ENCODE measurements at places on chromosomes 12 and 14. TPM values are rescaled to one million over a fixed set of nuclear protein-coding genes. Genes with fewer than 3 reads are reported as not detected.
A peak's percentile ranks its signal among the peaks of the same experiment; 100 is the strongest.

DNA sequence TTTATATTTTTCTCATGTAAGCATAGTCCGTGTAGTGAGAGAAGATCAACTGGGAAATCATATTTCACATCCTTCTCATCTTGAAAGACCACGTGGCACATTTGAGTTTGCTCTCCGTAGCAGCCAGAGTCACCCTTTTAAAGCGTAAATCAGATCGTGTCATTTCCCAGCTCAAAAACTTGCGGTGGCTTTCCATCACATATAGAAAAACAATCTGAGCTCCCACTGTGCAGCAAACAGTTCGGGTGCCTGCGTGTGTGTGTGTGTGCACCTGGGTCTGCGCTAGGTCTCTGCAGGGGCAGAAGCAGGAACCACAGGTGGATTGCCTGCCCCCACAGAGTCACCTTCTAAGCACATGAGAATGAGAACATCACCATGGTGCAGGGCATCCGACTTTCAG is 338.2 kb downstream of the TRHDE start:
- DNase-seq, result no peak

GRCh38 chr14:51821822-51822221 is 38.6 kb upstream of the GNG2 start:
- no peak for DNase-seq

DNA sequence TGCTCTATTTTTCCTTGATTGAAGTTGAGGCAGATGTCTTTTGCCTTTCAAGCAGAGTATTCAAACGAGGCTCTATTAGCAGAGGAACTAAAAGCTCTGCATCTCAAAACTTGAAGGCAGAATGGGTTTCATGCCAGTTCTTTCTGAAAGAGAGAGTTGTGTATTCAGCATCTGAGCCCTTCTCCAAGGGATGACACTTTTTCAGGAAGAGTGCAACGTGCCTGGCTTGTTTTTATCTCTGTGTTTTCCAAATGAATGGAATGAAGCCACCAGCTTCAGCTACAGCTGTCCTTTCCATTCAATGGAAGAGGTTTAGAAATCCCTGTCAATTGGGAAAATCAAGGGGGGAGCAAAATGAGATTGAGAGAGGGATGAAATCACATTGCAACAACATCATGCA is 14.6 kb downstream of the BEST3 start:
- no peak for DNase-seq

DNA sequence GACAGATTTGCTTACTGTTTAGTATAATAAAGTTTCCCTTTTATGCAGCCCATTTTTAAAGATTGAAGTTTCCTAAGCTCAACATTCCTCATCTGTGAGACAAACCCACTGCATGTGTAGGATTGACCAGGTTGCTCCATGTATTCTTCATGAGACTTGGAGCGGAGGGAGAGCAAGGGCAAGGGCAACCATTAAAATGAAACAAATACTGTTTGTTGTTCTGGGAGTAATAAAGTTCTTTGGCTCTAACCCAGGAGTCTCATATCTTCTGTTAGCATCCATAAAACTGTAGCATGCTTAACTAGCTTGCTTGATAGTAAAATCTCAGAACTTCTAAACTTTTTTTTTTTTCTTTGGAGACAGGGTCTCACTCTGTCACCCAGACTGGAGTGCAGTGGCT is 74.2 kb downstream of the NTS start:
- no peak for DNase-seq

DNA sequence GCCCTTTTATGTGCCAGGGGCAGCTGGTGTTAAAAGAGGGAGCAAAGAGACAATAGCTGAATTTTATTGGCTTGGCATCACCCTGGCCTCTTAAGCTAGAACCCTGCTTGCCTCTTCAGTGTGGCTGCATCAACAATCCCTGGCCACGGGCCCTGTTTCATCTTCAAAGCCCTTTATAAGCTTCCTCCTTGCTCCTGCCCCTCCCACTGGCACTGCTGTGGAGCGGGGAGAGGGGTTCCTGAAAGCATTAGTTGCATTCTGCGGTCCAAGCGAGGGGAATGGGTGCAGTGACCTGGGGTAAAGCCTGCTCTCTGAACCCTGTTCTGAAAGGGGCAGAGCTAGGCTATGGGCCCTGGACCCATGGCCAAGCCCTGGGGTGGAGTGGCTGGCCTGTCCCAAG is 220 bp upstream of the KRT83 start:
- no peak for DNase-seq

- DNase-seq, result peak; percentile 50
Observed at GRCh38 chr12:64991121-64991611, 129.9 kb downstream of the WIF1 start.

- no peak for DNase-seq
Observed at GRCh38 chr14:70801836-70802235, 7.5 kb downstream of the MAP3K9 start.

- DNase-seq, result peak; percentile 51
Observed at GRCh38 chr14:49893309-49894213, 679 bp downstream of the ARF6 start.

- DNase-seq, result peak; percentile 7
Observed at GRCh38 chr14:103002578-103003350, 54.6 kb downstream of the CDC42BPB start.

- DNase-seq, result no peak
Observed at GRCh38 chr14:94102768-94103482, 7.6 kb upstream of the IFI27 start.

- DNase-seq, result peak; percentile 62
Observed at GRCh38 chr12:25200703-25201102, 5.7 kb downstream of the ETFRF1 start.

DNA sequence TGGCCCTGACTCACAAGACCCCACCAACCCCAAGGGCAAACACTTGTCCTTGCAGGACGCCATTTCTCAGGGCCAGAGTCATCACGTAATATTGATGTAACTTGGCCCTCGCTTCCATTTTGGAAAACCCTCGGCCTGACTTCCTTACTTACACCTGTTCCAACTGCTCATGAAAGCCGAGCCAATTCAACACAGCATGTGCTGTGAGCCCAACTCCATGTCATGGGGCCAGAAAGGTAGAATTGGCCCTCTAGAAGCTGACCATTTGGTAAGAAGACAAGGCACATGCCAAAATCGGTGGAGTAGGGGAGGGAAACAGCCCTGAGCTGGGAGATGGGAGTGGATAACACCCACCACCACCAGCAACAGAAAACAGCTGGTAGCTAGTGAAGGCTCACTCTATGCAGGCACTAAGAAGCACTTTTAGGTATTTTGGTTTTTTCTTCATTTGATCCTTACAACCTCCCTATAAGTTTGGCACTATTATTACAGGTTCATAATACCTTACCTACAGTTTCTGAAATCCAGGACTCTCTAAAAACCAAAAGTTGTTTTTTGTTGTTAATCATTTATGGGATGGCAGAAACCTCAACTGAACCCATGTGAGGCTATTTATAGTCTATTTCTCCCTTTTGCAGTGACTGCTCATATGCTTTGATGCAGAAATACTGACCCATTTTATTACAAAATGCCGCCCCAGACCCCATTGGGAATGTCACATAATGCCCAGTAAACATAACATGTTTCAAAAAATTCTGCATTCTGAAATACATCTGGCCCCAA is 6.5 kb downstream of the TTC7B start:
- no peak for DNase-seq

GRCh38 chr12:24681570-24681969 is 267.3 kb downstream of the BCAT1 start:
- DNase-seq, result no peak

DNA sequence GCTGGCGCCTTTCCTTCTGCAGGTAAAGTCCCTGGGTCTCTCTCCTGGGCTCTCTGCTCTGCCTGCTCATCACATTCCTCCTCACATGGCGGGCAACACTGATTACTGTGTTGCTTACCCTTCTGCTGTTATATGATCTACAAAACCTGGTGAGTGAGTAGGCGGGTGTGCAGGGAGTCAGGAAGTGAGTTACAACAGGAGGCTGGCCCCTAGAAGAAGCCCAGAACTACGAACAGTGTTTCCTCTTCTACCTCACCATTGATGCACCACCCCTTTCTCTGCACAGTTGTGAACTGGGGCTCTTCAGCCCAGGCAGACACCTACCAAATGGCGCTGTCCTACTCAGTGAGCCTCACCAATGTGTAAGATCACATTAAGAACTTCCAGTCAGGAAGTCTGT is 4.9 kb upstream of the KLHL33 start:
- DNase-seq, result no peak

DNA sequence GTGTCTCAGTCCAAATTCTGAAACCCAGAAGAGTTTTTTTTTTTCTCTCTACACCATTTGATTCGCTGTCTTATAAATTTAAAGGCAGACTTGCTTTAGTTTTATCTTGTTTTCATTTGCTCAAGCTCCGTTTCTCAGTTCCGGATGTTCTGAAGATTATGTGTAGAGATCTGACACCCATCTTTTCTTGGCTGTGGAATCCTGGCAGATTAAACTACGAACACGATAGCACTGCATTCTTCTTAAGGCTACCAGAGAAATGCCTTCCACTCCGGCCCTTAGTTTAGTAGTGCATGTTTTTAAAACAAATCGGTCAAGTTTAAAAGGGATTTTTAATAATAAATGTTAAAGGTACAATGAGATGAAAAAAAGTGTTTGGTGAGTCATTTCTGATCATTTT is 106.4 kb downstream of the LMO3 start:
- DNase-seq, result no peak

- DNase-seq, result no peak
Observed at GRCh38 chr14:98270201-98270600, 1001.8 kb downstream of the BCL11B start.

DNA sequence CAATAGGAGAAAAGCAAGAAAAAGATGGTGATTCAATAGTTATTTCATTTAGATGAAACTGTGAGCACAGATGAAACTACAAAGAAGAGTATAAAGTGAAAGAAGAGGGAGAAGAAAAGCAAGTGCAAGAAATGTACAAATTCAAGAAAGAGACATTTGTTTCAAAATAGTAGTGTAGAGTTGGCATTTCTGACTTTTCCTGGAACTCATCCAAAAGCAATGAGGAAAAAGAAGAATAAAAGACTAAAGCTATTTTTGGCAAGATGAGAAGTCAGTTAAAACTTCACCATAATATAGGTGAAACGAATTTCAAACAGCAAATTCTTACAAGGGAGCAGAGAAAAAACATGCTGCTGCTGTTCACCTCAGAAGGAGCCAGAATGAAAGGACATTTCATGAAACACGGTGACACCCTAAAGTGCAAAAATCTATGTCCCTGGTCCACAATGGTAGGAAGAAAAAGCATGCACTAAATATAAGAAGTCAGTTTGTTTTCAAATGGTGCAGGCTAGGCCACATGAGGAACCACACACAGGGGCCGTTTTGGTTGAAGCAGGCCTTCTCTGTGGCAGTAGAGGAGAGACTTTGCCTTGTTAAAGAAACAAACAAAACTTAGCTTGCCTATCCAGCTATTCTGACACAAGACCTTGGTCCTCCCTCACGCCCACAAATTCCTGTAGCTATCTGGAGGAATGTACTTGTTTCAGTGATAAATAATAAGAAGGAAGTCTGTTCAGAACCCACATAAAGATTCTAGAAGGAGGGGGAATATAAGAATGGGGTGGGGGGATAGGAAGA is 11.1 kb upstream of the CMAS start:
- DNase-seq, result no peak

DNA sequence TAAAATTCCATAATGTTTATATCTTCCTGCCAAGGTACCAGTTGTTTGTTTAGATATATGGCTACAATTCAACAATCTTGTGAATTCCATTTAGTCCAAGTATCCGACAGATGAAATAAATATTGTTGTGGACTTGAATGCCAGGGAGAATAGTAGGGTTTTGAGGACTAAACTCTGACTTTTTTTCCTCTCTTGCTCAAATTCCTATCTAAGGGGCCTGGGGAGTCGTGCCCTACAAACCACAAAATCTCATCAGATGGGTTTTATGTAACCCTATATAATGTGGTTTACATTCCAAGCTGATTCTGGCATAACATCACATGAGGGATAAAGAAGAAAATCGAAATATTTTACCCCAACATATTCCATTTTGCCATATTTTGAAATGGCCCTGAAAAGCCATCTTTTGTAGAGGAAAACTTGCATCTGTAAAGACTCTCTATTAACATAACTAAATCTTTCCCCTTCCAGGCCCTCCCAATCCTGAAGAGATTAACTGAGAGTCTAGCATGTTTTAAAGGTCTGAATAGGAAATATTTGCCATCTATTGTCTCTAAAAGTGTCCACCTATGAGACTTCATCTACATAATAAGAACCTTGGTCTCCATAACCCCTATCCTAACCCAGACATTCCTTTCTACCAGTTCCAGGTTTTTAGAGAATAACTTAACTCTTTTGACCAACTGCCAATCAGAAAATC is 184.7 kb upstream of the KITLG start:
- peak; percentile 15 for DNase-seq

- DNase-seq, result no peak
Observed at GRCh38 chr12:55935738-55936151, 4.8 kb downstream of the DGKA start.

DNA sequence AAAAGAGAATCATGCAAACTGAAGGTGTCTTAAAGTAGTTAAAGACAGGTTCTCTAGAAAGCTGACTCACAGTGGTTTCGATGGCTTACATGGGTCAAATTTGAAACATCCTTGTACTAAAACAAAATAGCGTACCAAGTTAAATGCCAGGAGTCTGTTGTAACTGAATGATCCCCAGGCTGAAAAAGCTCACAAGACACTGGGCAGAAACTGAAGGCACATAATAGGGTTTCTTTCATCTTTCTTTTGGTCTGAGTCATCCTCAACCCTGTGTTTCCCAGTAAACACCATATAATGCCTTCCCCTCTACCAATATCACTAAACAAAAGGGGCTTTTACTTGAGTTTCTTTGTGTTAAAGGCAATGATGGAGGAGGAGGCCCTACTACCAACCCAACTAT is 12.8 kb downstream of the ZFYVE1 start:
- DNase-seq, result no peak

DNA sequence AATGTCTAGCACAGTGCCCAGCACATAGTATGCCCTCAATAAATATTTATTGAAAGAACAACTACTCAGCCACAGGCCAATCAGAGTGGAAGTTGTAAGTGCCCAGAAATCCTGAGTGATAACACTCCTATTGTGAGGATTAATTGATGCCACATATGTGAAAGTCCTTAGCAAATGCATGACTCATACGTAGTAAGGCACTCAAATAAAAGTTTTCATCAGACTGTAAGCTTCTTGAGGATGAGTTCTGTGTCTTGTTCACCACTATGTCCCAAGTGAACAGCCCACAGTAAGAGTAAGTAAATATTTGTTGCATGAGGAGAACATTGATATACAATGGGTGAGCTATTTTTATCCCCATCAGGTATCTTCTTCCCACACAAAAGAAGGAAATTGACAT is 24.7 kb upstream of the ANO6 start:
- DNase-seq, result no peak

DNA sequence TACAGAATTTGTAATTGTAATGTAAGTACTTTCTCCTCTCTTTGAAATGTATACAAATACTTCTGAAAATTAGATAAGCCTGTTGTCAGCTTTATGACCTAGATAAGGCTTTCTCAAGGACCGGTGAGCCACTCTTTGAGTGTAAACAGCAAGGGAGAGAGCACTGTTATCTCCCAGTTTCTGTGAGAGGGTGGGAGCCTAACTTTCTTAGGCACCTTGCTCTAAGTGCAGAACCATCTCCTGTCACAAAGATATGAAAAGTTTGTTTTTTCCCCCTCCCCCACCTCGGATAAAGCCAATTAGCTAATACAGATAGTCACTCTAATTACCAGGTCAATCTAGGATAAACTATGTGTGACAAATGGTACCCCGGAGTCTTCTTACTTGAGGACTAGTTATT is 35.8 kb downstream of the CAPS2 start:
- DNase-seq, result no peak

The OR6C3 gene
- total RNA-seq, result not detected

The AVPR1A gene
- total RNA-seq, result not detected

The CCDC196 gene
- total RNA-seq, result not detected

The SERPINA12 gene
- not detected for total RNA-seq

The USP44 gene
- 0.27 TPM for total RNA-seq
